ENCODE measurements at places on chromosomes 4 and X.

DNA sequence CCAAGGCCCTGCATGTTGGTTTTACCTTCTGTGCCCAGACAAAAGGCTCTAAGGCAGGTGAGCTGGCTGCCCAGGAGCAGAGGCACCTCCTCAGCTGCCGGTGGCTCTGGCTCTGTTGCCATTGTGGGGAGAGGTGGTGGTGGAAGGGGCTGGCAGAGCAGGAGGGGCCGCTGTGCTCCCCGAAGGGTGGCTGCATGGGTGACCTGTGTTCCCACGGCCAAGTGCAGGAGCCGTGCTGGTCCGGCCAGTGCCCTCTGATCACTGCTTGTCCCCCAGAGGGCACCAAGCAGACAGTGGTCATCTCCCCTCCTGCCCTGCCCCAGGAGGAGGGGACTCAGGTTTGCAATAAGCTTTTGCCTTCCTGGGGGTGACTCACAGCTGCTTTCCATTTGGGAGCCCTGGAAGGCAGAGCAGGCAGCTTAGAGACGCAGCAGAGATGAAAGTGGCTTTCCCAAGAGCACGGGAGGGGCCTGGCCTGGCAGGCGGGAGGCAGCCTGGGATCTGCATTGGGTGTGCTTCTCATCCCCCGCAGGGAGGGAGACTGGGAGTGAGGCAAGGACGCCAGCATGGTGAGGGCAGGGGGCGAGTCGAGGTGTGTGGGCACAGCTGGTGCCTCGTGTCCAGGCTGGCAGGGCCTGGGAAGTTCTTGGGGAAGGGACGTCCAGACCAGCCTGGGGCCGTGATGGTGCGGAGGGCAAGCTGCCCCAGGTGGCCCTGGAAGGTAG lies 28.7 kb downstream of the DOK7 start:
- no peak for DNase-seq

DNA sequence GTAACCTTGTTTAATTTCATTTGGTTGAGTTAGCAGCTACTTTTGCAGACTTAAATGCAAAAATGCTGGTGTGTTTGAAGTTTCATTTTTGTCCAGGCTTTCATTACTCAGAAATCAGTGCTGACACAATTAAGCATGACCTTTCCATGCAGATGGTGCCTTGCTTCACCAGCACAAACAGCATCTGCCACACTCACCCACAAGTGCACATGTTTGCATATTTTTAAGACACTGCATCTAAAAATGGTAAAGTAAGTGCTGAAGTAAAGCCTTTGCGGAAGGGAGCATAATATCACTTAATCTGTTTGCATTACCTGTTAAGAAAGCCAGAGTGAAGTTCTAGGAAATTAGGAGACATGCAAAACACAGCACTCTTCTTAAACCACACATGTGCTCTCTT lies 7.3 kb upstream of the DAPP1 start:
- no peak for DNase-seq

DNA sequence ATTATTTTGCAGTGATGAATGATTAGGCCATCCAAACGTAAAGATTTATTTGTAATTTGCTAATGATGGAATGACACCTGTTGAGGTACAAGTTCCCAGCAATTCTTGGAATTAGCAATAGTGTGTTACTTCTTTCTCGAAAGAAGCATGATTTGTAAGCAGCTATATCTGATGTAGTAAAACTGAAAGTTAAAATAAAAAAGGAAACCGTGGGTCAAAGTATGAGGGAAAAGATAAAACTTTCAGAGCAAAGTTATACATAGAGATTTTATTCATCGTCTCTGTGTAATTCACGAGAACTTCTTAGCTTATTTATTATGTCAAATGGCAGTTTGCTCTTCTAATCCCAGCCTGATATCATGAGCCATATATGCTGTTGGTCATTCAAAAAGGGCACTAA lies 59.0 kb downstream of the NFKB1 start:
- no peak for DNase-seq

GRCh38 chr4:125016892-125017299 lies 297.9 kb upstream of the FAT4 start:
- DNase-seq = no peak

DNA sequence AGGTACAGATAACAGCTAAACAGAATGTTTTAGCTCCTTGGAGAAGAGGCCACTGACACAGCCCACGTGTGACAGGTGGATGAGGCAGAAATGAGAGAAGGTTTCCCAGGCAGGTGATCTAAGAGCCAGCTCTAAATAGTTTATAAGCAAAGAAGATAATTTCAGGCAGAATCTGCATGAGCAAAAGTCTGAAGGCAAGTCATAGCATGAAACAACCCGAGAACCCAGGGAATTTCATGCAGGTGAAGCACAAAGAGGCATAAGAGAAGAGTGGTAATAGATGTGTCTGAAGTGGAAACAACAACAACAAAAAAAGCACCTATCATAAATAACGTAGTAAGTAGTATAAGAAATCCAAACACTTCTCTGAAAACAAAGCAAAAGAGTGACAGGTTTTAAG lies 275.8 kb upstream of the CPEB2 start:
- DNase-seq = no peak

DNA sequence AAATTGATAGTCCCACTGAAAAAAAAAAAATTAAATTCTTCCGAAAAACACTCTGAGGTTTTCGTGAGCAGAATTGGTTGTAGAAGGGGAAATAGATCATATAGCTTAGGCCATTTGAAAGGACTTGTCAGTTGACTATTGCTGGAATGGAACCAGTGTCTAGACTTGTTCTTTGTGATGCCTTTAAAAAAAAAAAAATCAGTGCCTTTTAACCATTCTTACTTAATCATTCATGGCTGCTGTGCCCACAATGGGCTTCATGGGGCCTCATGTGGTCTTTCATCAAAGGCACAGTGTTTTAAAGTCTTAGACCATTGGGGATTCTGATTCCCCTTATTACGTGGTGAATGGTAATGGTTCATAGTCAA lies 139.3 kb downstream of the AFF1 start:
- no peak for DNase-seq

DNA sequence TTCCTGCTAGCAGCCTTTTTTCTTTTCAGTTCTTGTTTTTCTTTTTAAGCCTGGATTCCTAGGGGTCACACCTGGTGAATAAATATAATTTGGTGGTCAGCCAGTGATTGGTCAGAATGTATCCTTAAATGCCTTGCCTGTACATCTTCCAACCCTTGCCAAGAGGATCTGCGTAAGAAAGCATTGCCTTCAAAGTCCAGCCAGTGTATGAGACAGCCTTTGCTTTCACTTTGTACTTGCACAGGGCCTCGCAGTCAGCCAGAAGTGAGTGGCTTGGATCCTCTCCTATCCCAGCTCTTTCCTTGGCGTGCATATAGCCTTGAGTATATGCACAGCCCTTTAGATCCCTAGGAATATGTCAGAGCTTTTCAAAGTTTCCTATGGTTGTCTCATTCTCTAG lies 22.2 kb downstream of the KANTR start:
- no peak for DNase-seq

GRCh38 chrX:119442286-119442685 lies 26.0 kb upstream of the SLC25A5 start:
- no peak for DNase-seq

All from NCI-H1092 (cell line).